ENCODE measurements at places on chromosomes 1 and 21.

- DNase-seq: no peak
These were observed 876 bp downstream of the KCNJ15 start for GRCh38 chr21:38257667-38258066.

- no peak for DNase-seq
These were observed 115.4 kb downstream of the DMRTB1 start for GRCh38 chr1:53574621-53575020.

DNA sequence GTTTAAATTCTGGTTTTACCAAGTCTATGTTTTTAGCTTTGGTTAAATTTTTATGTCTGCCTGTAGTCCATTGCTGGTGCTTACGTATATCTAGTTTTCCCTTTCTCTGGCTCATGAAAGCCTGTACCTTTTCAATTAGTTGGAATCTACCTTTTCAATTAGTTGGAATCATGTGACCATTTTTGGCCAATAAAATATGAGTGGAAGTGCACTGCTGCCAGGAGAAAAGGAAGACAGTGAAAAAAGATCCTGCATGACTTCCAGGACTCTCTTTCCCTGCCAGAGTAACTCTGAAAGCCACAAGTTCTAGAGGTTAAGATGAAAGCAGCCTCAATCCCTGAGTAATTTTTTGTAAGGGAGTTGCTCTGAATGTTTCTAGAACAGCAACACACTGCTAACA is 2.2 kb upstream of the GRIK1 start:
- DNase-seq: no peak

GRCh38 chr1:61482170-61482734 is 242.7 kb downstream of the TM2D1 start:
- DNase-seq: no peak

DNA sequence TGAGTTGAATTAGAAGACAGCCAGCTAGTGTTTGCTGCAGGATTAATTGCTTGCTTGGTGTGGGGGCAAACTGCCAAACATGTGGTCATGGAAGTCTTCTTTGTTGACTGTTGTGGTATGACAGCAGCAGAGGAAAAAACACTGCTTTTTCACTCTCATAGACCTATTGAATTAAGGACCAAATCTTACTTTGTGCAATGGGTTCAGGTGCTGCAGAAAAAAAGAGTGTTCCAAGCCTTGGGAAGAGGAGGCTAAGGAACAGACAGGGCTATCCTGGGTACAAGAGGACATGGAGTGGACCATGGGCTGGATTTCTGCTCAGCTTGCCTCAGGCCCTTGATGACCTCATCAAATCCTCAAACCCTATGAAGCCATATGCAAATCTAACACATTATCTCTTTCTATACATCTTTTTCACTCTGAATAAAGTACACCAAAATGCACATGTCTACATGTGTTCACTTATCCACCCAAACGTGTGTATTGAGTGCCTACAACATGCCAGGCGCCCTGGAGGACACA is 61.5 kb downstream of the SIPA1L2 start:
- no peak for DNase-seq
